ENCODE measurements at places on chromosomes 5 and 9.

DNA sequence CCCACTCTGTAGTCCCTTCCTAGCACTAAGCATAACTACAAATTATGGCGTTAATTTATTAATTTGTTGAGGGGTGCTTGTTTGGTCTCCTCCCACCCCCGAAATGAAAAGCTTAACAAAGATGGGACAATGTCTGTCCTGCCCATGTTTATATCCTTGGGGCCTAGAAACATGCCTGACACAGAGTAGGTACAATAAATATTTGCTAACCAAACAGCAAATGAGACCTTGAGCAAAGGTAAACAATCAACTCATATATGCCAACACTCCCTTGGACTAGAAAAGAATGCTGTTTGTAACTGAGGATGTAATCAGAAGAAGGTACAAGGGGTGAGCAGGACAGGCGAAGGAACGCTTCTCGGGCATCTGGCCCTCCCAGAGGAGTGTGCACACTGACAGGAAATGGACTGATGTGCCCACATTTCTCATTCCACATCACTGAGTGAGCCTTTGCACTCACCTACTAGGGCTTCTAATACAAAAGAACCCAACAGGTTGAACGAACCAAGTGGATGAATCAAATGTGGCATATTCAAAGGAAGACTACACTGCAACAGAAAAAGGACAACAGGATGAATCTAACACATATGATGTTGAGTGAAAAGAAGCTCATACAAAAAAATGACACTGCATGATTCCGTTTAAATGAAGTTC is 66.8 kb downstream of the MED27 start:
- DNase-seq, result no peak

GRCh38 chr5:122942164-122942914 is 94.2 kb downstream of the PPIC start:
- DNase-seq, result no peak

DNA sequence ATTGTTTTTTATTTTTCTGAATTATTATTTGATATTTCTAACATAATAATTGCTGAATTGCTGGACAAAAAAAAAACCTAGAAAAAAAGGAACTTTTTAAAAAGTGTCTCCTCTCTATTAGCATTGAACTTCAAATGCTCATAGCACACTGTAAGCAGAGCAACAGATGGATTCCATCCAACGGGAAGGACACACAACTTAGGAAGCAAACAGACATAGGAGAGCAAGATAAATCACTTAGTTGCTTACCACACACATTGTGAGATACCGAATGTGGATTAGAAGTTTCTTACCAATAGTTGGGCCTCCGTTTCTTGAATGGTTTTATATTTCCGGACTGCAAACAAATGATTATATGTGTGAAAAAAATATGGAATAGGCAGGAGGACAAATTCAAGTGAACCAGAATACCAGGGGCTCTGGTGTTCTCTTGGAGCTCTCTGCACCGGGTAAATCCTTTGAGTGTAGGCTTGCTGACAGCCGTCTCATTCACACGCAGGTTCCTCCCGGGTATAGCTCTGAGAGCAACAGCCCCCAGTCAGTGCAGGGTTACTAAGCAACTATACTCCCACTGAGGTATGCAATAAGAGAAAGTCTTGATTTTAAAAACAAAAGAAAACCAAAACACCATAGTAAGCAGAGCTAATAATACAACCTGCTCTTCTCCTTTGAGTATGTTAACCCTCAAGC is 217.6 kb downstream of the TMEM167A start:
- DNase-seq, result no peak

- no peak for DNase-seq
These were observed 1.3 kb downstream of the FGF1 start for GRCh38 chr5:142684508-142685041.

- peak; percentile 65 for DNase-seq
These were observed 16.0 kb downstream of the SLC22A5 start for GRCh38 chr5:132385326-132386105.

Measured in SW 1271 (cell line).